ENCODE measurements at places on chromosomes 5 and 9. TPM values are rescaled to one million over a fixed set of nuclear protein-coding genes. Genes with fewer than 3 reads are reported as not detected.

MED27 gene
- total RNA-seq = 26.7 TPM

PCDHA11 gene
- total RNA-seq = not detected

FOXD4 gene
- not detected for total RNA-seq

IL6ST gene
- total RNA-seq = 176 TPM

PCA3 gene
- total RNA-seq = not detected

RPL37 gene
- 2,048 TPM for total RNA-seq

PELO gene
- 7.3 TPM for total RNA-seq

RPS23 gene
- 2,916 TPM for total RNA-seq

NUTM2G gene
- not detected for total RNA-seq

All from T-cell (primary cell).